Vagina (tissue), 2 donors: ENCODE measurements at places on chromosomes 4 and X.

DNA sequence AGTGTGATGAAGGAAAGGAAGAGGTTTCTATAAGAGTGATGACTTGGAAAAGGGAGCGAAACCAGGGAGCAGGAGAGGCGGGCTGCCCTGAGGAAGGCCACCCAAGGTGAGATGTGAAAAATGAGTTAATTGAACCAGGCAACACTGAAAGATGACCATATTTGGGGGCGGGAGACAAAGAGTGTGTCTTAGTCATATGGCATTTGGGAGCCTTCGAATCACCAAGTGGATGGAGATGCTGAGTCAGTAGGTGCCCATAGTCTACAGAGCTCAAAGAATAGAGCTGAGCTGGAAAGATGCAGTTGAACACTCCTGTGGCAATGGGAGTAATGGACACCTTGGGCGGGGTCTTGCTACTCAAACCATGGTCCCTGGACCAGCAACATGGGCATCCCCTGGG lies 8.3 kb upstream of the TLR8 start:
- H3K4me1 ChIP-seq: no peaks in the 10 kb centered on the region
- H3K36me3 ChIP-seq: no peaks in the 10 kb centered on the region
- no peaks in the 10 kb centered on the region for H3K27me3 ChIP-seq
- H3K4me3 ChIP-seq: no peak overlapping the region

DNA sequence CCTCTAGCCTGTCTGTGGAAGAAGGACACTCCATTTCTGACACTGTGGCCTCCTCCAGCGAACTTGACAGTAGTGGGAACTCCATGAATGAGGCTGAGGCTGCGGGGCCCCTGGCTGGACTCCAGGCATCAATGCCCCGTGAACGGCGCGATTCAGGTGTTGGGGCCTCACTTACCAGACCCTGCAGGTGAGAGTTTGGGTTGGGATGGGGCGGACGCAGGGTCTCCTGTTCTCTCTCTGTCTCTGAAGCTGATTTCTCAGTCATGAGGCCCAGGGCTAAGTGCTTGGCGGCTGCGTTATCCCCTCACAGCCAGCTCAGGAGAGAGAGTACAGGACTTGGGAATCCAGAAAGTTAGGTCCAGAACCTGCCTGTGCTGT lies 71.0 kb downstream of the STARD8 start:
- H3K27me3 ChIP-seq: no peaks in the 10 kb centered on the region
- H3K27ac ChIP-seq: no peak overlapping the region
- no peak overlapping the region for H3K4me3 ChIP-seq
- H3K4me1 ChIP-seq: no peaks in the 10 kb centered on the region
- no peak for DNase-seq
- no peaks in the 10 kb centered on the region for H3K36me3 ChIP-seq

- no peak overlapping the region for H3K27ac ChIP-seq
- DNase-seq: no peak
- H3K27me3 ChIP-seq: no peaks in the 10 kb centered on the region
- H3K4me1 ChIP-seq: no peaks in the 10 kb centered on the region
- H3K36me3 ChIP-seq: no peaks in the 10 kb centered on the region
These were observed 36.8 kb downstream of the ACSL4 start for GRCh38 chrX:109696146-109696740.

GRCh38 chrX:45208121-45208856 lies 7.6 kb upstream of the DIPK2B start:
- no peaks in the 10 kb centered on the region for H3K4me1 ChIP-seq
- DNase-seq: no peak
- no peak overlapping the region for H3K27ac ChIP-seq
- H3K4me3 ChIP-seq: no peak overlapping the region
- H3K27me3 ChIP-seq: no peaks in the 10 kb centered on the region
